ENCODE measurements at places on chromosomes 6 and 20. TPM values are rescaled to one million over a fixed set of nuclear protein-coding genes. Genes with fewer than 3 reads are reported as not detected.

The SYCP2L gene
- total RNA-seq, result 2.8 TPM

The SIGLEC1 gene
- not detected for total RNA-seq

The EBF4 gene
- 2.4 TPM for total RNA-seq

The BMP5 gene
- 0.07 TPM for total RNA-seq

The HLA-C gene
- total RNA-seq, result 43.3 TPM

The LRRC1 gene
- total RNA-seq, result 5.8 TPM

The SLC2A10 gene
- not detected for total RNA-seq

The PCSK2 gene
- total RNA-seq, result not detected

The RHAG gene
- total RNA-seq, result 0.07 TPM

The ID4 gene
- 2.6 TPM for total RNA-seq

The CENPW gene
- total RNA-seq, result 42.2 TPM

The MDFI gene
- 0.86 TPM for total RNA-seq

The EPPIN gene
- total RNA-seq, result not detected

The SLA2 gene
- total RNA-seq, result 0.01 TPM

The ADGB gene
- total RNA-seq, result not detected

The HLA-DQA2 gene
- total RNA-seq, result not detected

The BYSL gene
- 51.2 TPM for total RNA-seq

The BTNL2 gene
- total RNA-seq, result not detected

The SOX18 gene
- total RNA-seq, result 2.3 TPM

The DEFB124 gene
- total RNA-seq, result not detected
